ENCODE measurements at places on chromosomes 2 and 18.

DNA sequence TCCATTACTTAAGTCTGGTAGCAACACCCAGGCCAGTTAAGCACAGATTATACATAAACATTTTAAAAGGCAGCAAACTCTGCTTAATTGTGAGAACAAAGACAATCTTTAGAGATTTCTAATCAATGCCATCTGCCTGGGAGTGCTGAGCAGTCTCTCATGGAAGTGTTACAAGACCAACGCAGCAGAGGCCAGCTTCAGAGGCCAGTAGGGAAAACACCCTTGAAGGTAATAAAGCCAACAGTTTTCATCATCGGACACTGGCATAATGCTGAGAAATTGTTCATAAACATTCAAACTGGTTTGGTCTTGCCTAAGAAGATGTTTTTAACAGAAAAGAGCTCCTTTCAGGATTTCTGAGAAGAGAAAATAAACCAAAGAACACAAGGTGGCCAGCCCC lies 35.0 kb downstream of the EPB41L3 start:
- no peak for DNase-seq

DNA sequence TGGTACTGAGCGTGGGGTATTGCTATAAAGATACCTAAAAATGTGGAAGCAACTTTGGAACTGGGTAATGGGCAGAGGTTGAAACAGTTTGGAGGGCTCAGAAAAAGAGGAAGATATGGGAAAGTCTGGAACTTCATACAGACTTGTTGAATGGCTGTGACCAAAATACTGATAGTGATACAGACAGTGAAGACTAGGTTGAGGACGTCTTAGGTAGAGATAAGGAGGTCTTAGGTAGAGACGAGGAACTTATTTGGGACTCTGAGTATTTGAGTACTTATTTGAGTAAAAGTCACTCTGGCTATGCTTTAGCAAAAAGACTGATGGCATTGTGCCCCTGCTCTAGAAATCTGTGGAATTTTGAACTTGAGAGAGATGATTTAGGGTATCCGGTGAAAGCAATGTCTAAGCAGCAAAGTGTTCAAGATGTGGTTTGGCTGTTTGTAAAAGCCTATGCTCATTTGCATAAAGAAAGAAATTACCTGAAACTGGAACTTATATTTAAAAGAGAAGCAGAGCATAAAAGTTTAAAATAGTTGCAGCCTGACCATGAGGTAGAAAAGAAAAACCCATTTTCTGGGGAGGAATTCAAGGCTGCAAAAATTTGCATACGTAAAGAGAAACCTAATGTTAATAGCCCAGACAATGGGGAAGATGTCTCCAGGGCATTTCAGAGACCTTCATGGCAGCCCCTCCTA lies 219.6 kb downstream of the PDE1A start:
- DNase-seq, result no peak

DNA sequence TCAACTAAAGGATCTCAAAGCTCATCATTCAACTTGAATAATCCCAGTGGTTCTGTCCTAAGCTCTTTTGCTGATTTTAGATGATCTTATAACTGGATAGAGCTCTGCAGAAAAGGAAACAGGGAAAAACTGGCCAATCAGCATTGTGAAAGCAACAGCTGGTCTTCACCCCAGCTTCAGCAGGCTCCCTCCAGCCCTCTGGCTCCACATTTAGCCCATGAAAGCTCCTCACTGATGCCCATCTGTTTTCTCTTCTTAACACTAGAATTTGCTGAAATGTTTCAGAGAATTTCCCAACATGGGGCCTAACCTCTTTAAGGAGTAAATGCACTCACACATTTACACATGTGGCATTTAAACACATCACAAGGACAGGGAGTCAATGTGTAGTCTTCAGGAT lies 223.3 kb downstream of the CNTNAP5 start:
- DNase-seq, result no peak

DNA sequence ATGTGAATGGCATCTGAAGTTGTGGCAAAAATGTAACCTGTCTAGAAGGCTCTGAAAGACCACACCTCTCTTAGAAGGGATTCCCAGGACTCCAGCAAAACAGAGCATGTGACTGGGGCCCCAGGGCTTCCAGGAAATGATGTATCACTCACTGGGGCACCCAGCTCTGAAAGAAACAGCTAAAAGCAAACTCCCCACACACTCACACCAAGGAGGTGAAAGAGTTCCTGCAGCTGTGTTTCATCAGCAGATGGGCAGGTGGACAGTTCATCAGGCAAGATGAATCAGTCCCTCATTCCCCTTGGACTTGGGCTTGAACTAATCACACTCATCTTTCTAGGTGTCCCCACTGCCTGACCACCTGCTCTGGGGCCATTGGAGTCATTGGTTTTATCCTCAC lies 76.2 kb downstream of the CCBE1 start:
- no peak for DNase-seq

DNA sequence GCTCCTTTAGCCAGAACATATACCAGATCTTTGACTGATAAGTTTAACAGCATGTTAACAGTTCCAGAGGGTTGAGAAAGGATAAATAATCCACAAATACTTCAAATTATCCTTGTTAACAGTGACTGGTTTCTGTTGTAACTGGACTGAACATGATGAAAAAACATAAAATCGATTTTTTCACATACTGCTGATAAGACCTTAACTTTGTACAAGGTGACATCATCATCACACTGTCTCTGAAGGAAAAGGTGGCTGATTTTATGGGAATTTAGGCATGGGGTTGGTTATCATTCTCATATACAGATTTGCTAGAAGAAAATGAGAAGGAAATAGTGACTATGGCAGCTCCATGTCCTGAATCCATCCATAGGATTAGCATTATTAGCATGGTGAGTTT lies 36.1 kb downstream of the OTX1 start:
- DNase-seq, result no peak

- DNase-seq, result no peak
These were observed 58.7 kb downstream of the IL1RL2 start for GRCh38 chr2:102245266-102246151.

DNA sequence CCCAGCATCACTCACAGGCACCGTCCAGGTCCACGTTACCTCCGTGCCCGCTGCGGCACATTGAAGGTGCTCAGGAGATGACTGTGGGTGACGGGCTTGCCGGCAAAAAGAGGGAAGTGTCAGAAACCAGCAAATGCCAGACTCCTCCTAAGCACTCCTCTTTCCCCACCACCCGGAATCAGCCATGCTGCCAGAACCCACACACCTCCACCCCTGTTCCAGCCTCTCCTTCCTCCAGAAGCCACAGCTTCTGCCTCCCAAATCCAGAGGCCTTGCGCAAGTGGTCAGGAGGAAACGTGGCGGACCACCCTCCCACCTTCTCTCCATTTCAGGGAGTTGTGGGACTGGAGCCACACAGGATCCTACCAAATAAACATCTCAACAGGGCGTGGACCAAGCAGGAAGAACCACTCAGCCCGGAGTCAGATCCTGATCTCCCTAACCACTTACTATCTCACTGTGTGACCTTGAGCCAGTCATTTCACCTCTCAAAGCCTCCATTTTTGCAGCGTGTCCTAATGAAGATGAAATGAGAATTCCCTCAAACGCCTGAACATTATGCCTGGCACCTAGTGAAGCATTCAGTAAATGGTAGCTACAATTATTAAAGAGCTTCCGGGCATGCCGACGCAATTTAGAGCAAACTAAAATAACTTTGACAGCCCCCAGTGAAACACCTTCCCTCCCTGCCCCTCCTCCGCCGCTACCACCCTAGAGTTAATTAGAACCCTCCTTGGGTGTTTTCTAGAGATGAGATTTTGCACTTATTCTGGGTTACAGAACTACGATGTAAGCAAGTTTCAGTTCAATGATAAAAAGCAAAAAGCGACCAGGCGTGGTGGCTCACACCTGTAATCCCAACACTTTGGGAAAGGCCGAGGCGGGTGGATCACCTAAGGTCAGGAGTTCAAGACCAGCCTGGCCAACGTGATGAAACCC lies 32.9 kb downstream of the SMAD7 start:
- no peak for DNase-seq

DNA sequence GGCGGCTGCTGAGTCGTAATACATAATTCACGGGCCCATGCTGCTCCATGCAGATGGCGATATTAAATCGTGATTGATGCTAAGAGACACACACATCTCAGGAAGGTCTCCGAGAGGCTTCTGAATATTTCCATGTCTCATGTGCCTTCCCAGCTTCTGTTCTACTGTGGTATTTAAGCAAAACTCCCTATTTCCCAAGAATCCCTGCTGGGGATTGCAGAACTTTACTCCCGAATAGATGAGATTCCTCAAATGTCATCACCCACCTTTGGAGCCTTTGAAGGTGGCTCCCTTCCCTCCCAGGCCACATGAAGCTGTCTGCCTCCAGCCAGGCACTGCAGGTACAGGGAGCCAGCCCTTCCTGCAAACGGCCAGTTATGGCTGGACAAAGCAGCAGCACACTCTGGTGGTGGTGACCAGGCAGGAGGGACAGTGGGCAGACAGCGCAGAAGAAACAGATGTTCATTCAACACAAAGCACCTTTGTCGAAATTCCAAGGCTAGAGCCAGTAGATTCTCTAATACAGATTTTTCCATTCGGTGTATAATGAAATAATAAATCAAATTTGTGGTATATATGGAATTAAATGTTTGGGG lies 14.1 kb downstream of the NRP2 start:
- DNase-seq, result no peak

- no peak for DNase-seq
These were observed 6.5 kb downstream of the TANK start for GRCh38 chr2:161166538-161167409.

DNA sequence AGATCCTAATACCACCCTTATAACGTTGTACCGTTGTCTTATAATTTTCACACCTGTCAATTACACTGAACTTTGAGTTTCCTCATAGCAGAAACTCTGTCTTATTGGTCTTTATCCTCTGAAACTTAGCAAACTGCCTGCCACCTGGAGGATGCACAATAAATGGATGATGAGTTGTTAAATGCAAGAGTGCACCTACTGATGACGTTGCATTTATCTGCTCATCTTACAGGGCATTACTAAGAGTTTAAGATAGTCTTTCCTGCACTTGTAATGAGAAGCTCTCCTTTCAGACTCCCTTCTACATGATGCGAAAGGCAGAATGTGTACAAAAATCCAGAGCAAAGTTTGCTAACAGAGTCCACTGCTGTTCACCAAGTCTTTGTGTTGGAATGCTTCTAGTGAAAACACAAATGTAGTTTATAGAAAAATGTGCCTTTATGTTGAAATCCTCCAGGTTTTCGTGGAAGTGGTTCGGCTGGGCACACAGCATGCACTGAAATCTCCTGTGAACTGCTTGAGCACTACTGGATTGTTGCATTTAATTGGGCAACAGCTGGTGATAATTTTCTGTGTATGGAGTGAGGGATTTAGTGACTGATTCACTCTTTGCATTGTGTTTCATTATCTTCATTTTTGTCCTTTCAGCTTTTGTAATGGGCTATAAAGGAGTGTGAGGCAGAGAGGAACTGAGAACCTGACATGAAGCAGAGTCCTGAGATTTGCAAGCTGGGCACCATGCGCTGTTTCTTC lies 665.8 kb upstream of the ID2 start:
- no peak for DNase-seq

DNA sequence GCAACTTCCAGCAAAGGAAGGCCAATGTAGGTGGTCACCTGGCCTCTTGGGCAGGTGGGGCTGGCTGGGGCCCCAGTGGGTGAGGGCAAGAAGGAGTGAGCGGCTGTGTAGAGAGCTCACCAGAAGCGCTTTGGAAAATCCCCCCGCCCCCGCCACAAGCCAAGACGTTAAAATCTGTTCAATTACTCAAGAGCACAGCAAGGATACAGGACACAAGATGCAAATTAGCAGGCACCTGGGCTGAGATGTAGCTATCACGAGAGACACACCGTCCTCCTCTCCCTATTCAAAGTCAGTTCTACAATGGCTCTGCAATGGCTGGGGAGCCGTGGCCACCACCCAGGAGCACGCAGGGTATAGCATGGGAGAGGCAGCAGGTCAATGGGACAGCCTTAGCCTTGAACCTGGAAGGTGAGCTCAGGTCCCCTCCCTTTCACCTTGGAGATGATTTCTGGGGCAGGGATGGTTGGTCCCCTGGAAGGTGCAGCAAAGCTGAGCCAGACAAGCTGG lies 38.5 kb upstream of the GPR17 start:
- no peak for DNase-seq

GRCh38 chr2:177165061-177165583 lies 47.5 kb upstream of the HNRNPA3 start:
- DNase-seq, result no peak

DNA sequence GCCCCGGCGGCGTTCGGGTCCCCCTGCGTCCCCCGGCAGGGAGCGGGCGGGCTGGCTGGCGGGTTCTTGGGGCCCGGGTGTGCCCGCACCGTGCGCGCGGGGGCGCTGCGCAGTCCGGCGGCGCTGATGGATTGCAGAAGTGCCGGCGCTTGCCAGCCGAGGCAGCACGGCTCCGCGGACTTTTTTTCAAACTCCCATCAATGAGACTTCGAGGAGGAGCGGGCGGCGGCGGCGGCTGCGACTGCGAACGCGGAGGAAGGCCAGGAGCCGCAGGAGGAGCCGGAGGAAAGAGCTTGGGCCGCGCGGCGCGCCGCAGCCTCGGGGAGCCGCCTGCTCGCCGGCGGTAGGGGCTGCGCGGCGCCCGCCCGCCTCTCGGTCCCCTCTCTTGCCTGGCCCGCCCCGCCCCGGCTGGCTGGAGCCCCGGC lies at the start of gene GLI2:
TSS of gene GLI2 (plus strand) at position 123 of the 425 bp plus-strand sequence. CDS start 61,453 bp downstream, outside the sequence.
- DNase-seq, result no peak

DNA sequence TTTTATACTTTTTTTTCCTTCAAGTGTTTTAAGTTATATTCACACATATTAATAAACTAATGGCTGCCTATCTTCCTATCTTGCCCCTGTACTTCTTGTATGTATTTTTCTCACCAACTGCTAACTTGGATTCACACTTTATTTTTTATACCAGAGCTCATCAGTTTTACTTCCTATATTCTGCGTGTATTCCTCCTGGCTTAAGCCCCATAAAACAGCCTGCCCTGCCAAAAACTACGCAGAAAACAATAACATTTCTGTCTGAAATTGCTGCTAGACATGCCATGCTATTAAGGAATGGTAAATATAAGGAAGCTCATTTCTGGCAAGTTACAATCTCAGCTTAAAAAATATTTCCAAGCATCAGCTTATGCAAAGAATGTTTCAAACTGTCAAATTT lies 172.3 kb downstream of the UBE2E3 start:
- DNase-seq, result no peak

DNA sequence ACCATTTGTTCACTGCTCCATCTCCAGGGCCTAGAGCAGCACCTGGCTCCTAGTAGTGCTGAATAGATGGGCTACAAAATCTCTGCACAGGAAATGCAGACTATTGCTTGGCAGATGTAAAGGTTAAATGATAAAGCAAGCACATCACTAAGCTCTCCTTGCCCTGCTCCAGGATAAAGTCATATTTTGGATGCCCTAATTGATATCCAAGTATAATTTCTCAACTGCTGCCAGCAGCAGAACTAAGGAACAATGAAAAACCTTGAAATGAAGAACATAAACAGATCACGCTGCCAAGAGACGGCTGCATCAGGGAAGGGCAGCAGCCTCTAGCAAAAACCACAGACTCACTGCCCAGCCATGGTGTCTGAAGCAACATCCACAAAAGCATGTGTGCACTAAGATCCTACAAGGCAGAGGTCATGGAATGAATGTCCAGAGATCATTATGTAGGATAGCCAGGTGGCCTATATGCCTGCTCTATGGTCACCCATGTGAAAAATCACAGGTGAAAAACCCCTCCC lies 134.7 kb downstream of the TMEM163 start:
- DNase-seq, result no peak
